ENCODE measurements at places on chromosomes 7 and 10.

DNA sequence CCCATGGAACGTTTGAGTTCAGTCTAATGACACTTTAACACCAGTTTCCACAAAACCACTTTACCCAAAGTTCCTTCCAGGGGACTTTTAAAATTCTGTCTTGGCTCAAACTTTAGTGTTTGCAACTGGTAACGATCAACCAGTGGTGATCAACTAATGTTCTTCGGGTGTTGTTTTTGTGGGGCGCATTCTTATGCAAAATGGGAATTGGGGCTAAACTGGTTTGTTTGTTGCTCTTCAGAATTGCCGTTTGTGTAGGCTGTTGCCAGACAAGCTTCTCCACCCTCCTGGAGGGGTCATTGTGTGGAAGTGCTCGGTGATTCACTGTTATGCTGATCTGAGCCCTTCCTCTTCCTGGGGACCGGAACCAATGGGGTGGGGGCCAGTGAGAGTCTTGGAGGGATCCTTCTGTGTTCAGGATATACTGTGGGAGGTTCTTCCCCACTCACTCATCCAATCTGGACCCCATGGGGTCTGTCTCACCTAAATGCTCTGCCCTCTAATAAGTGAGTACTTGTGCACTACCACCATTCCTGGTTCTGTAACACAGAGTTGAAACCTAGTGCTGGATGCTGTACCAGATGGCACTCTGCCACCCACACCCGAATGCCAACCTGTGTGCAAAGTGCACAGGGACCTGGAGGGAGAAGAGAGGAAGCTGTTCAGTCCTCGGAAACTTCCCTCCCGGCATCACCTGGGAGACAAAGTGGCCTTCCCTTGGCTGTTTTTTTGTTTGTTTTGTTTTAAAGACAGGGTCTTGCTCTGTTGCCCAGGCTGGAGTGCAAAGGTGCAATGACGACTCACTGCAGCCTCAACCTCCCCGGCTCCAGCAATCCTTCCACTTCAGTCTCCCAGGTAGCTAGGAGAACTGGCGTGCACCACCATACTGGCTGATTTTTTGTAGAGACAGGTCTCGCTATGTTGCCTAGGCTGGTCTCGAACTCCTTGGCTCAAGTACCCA lies 2.1 kb downstream of the NFE2L3 start:
- no peak overlapping the region for H3K27ac ChIP-seq
- H3K4me1 ChIP-seq = peaks cover 25% of the 10 kb centered on the region
- peaks cover 58% of the 10 kb centered on the region for H3K27me3 ChIP-seq
- no peaks in the 10 kb centered on the region for H3K36me3 ChIP-seq
- DNase-seq = no peak

DNA sequence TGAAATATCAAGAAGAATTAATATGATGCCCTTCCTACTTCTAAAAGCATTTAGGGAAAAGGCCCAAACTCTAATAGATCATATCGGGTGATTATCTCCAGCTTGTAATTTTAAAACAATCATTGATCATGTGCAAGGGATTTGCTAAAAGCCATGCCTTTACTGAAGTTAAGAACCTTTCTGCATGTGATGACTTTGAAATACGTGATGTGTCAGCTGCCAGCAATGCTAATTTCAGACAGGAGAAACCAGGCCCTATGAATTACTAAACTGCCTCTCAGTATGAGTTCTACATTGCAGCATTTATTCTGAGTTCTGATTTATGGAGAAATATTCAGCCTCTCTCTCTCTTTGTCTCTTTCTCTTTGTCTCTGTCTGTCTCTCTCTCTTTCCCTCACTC lies 203.6 kb upstream of the AKR1E2 start:
- peaks cover 8% of the 10 kb centered on the region for H3K27me3 ChIP-seq
- H3K4me1 ChIP-seq = peaks cover 12% of the 10 kb centered on the region
- DNase-seq = no peak
- no peak overlapping the region for H3K4me3 ChIP-seq
- no peak overlapping the region for H3K27ac ChIP-seq
- H3K36me3 ChIP-seq = peaks cover 4% of the 10 kb centered on the region

DNA sequence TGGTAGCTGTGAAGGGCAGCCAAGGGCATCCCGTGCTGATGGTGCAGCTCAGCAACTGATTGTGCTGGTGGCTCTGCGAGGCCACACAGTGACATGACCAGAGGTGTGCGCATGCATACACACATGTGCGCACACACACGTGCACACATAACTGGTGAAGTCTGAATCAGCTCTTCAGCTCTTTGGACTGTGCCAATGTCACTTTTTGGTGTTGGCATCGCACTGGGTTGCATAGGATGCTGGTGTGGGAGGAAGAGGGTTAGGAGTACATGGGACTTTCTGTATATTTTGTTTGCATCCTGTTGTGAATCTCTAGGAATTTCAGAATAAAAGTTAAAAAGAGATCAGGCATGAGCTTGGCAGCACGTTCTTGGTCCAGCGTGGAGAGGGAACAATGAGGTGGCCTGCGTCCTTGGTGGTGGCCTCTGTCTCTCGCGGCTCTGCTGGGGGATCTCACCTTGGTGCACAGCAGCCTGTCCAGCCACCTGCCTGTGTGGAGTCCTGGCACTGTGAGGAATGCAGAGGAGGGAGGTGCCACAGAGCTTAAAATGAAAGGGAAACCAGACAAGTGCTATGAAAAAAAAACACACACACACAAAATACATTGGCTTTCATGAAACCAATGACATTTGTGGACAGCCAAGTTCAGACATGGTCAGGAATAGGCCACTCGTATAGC lies 124.0 kb downstream of the TRRAP start:
- H3K27me3 ChIP-seq = no peaks in the 10 kb centered on the region
- H3K36me3 ChIP-seq = peaks cover 70% of the 10 kb centered on the region
- no peaks in the 10 kb centered on the region for H3K4me1 ChIP-seq
- DNase-seq = no peak

GRCh38 chr10:64732372-64732957 lies 1211.3 kb downstream of the REEP3 start:
- H3K27ac ChIP-seq = no peak overlapping the region
- no peak overlapping the region for H3K4me3 ChIP-seq
- no peaks in the 10 kb centered on the region for H3K27me3 ChIP-seq
- no peaks in the 10 kb centered on the region for H3K36me3 ChIP-seq

DNA sequence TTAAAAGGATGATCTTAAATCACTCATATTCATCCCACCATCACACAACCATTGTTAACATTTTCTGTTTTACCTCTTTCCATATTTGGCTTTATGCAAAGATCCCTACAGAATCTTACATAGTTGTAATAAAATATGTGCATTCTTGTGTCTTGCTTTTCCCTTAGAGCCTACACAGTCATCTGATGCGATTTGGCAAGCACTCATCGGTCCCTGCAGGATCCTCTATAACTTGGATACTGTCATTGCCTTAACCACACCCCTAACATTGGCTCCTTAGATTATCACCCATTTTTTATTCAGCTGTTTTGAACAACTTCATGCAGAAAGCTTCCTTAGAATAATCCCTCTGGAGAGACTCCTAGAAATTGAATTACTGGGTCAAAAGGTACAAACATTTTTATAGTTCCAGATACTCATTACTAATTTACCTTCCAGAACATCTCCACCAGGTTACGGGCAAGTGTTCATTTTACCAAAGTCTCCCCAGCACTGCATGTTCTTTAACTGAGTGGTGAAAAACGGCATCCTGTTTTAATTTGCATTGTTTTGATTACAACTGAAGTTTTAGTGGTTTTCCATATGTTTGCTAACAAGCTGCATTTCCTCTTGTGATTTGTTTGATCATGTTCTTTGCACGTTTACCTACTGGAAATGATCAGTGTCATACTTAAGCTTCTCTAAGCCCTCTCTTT lies 268.3 kb downstream of the GRID1 start:
- no peak overlapping the region for H3K4me3 ChIP-seq
- H3K27ac ChIP-seq = no peak overlapping the region
- peaks cover 8% of the 10 kb centered on the region for H3K4me1 ChIP-seq

- no peak overlapping the region for H3K4me3 ChIP-seq
- H3K36me3 ChIP-seq = no peaks in the 10 kb centered on the region
- H3K4me1 ChIP-seq = peaks cover under 1% of the 10 kb centered on the region
Observed at GRCh38 chr7:107125475-107125874, 43.3 kb upstream of the HBP1 start.

- H3K4me1 ChIP-seq = peaks cover 30% of the 10 kb centered on the region
- H3K27me3 ChIP-seq = peaks cover 20% of the 10 kb centered on the region
- no peak overlapping the region for H3K4me3 ChIP-seq
- DNase-seq = no peak
- H3K27ac ChIP-seq = peak overlapping the region; percentile 85
- H3K36me3 ChIP-seq = no peaks in the 10 kb centered on the region
Observed at GRCh38 chr10:43855667-43856210, 207.1 kb upstream of the ZNF32 start.

DNA sequence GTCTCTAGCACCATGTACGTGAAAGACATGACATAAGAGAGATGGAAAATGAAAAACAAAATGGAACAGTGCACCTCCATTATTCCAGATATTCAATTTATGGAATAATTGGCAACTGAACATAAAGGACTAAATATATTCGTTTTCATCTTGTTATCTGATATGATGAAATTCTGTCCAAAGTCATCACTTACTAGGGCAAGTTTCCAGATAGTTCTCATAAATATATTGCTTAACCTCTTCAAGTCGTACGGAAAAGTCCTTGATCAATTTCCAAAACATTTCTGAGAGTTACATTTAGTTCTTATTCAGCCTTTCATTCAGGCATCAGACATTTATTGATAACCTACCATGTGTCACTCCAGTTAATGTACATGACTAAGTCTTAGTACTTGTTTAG lies 185.2 kb downstream of the HGF start:
- H3K4me3 ChIP-seq = no peak overlapping the region
- H3K27ac ChIP-seq = no peak overlapping the region
- H3K4me1 ChIP-seq = no peaks in the 10 kb centered on the region
- H3K27me3 ChIP-seq = no peaks in the 10 kb centered on the region
- no peak for DNase-seq
- H3K36me3 ChIP-seq = no peaks in the 10 kb centered on the region

DNA sequence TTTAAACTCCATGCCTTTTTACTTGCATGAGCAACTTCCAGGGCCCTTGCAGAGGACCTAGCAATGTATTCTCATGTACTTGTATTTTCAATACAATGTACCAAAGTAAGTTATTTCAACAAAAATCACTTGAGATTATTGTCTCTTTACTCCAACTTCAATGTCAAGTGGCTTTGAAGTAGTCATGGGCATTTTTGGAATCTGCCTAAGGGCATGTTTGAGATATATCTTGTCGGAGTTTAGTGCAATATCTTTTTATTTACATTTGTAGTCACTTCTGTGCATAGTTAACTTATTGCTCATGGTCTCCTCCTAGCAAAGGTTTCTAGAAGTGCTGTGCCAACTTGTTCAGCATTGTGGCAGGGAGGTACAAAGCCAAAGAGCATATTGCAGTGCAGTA lies 508.7 kb upstream of the SEMA3D start:
- no peak overlapping the region for H3K4me3 ChIP-seq
- no peaks in the 10 kb centered on the region for H3K4me1 ChIP-seq
- no peaks in the 10 kb centered on the region for H3K36me3 ChIP-seq
- no peaks in the 10 kb centered on the region for H3K27me3 ChIP-seq
- no peak overlapping the region for H3K27ac ChIP-seq

DNA sequence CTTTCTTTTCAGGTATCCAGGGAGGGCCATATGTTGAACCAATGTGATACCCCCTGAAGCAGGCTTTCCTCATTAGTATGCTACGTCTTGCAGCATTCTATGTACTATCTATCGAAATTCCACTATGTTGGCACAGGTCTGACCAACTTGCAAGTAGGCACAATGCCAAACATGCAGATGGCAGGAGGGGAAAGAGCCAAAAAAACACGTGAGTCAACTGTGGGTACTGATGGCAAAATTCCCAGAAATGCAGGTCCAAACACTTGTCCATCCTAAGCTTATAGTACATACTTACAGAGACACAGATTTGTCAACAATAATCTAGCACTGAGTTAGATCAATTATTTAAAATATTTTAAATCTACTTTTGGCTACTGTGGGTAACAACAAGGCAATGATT lies 394.9 kb downstream of the DGKB start:
- H3K4me3 ChIP-seq = no peak overlapping the region
- no peaks in the 10 kb centered on the region for H3K36me3 ChIP-seq
- DNase-seq = no peak
- H3K4me1 ChIP-seq = no peaks in the 10 kb centered on the region

- no peak for DNase-seq
- H3K4me1 ChIP-seq = peaks cover 43% of the 10 kb centered on the region
- no peaks in the 10 kb centered on the region for H3K36me3 ChIP-seq
- H3K27ac ChIP-seq = no peak overlapping the region
- H3K4me3 ChIP-seq = no peak overlapping the region
- H3K27me3 ChIP-seq = peaks cover 11% of the 10 kb centered on the region
Observed at GRCh38 chr7:131646203-131646602, 89.8 kb upstream of the PODXL start.

DNA sequence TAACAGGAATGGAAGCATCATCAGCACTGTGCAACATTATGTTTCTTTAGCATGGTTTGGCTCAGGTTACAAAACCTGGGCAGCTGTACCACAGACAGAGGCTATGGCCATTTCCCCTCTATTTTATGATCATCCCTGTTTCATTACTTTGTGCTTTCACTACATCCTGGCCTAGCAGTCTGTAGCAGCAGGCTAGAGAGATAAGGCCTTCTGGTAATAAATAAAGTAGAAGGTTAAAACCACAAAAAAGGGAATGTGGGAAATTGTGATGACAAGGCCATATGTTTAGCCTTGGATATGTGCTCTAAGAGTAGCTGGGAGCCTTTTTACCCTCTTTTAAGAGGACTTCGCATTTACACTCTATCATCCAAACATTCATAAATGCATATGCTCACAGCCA lies 266.2 kb upstream of the PHF14 start:
- H3K36me3 ChIP-seq = no peaks in the 10 kb centered on the region
- no peak overlapping the region for H3K4me3 ChIP-seq
- H3K4me1 ChIP-seq = peaks cover 14% of the 10 kb centered on the region
- no peak overlapping the region for H3K27ac ChIP-seq
- DNase-seq = no peak

- H3K4me3 ChIP-seq = no peak overlapping the region
- peaks cover 6% of the 10 kb centered on the region for H3K4me1 ChIP-seq
- DNase-seq = no peak
- H3K36me3 ChIP-seq = peaks cover 40% of the 10 kb centered on the region
- peaks cover 3% of the 10 kb centered on the region for H3K27me3 ChIP-seq
Observed at GRCh38 chr7:56079450-56080185, 13.1 kb downstream of the PHKG1 start.

GRCh38 chr7:155483868-155484325 lies 26.0 kb downstream of the EN2 start:
- no peak for DNase-seq
- H3K27ac ChIP-seq = no peak overlapping the region
- H3K27me3 ChIP-seq = peaks cover 56% of the 10 kb centered on the region

GRCh38 chr7:2015251-2015871 lies 217.4 kb downstream of the MAD1L1 start:
- H3K4me3 ChIP-seq = no peak overlapping the region
- H3K27ac ChIP-seq = peak overlapping the region; percentile 72
- H3K4me1 ChIP-seq = peaks cover 60% of the 10 kb centered on the region
- no peaks in the 10 kb centered on the region for H3K27me3 ChIP-seq
- peaks cover 8% of the 10 kb centered on the region for H3K36me3 ChIP-seq
- DNase-seq = peak; percentile 1

Data from nephron progenitor cell (in vitro differentiated cells).